Thoracic aorta (tissue), 2 donors: ENCODE measurements at places on chromosomes 5 and 9.

DNA sequence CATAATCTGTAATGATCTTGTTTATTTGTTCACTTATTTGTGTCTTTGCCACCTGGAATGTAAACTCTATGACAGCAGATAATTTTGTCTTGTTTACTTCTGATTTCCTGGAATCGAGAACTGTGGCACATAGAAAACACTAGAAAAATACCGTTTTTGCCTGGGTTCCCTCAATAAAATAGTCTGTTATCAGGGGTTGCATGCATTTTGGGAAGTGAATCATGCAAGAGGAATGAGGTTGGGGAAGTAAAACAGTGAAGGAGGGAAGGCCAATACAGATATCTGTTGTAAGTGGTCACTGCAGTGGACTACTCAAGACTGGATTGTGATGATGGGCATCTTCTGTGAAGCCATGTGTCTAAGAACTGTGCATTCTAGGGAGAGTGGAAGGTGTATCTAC is 45.2 kb upstream of the IL6ST start:
- no peak for DNase-seq

DNA sequence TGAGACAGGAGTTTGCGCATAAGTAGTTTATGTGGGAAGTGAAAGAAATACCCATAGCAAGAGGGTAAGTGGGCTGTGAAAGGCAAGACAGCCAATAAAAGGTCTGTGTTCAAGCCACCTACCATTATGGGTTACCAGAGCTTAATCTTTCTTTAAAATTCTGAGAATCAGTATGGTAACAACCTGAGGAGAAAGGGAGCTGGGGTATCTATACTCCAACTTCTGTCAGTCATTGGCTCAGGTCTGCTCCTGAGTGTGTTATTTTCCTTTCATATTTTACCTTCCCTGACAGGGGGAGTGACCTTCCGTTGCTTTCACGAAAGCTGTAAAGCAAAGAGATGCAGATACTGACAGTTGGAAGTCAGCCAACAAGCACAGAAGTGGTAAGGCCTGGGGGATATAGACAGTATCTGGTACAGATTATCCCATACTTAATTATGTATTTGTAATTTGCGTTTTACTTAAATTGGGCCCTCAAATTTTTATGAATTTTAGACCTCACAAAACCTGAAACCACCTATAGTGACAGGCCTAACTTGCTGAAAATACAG is 233.4 kb downstream of the RAB3C start:
- no peak for DNase-seq

- no peak for DNase-seq
These were observed 9.1 kb downstream of the EPB41L4B start for GRCh38 chr9:109311731-109312130.

DNA sequence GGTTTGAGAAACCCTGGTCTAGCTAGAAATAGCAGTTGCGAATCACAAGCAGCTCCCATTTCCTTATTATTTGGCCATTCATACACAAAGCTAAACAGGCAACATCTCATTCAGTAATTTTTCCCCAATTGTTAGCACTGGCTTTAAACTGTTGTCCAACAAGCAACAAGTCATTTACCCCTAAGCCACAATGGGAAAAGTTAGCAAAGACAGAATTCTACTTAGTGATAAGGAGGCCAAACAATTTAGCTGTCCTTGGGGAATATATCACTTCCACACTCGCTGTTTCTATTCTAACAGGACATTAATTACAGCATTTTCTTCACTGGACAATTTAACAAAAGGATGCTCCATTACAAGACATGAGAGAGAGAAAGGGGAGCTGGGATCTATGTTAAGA is 2.8 kb downstream of the MYO10 start:
- no peak for DNase-seq

DNA sequence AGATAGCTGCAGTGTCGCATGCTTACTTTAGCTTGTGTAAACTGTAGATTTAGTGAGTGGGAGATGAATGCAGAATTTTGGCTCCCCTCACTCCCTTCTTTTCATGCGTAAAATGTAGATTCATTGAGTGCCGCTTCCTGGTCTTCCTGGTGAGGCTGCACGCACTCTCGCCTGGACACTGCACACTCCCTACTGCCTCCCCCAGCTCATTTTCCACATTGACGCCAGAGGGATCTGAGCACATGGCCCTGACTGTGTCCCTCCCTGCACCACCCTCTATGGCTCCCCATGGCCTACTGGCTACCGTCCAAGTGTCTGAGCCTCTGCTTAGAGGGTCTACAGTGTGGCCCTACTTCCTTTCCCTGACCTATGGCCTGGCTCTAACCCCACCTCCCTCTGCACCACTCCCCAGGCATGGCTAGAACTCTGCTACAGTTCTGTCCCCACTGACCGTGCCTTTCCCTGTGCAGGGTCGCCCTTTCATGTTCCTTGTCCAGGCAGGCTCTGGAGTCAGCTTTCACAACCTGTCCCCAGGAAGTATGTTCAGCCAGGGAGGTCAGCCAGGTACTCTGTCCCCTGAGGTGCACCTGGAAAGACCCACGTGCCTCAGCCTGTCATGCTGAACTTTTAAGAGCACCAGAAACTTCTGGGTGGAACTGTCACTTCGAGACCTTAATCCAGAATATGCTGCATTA is 160.6 kb downstream of the COL23A1 start:
- no peak for DNase-seq

- DNase-seq: no peak
These were observed 174.3 kb downstream of the TRPM3 start for GRCh38 chr9:70947086-70947485.

GRCh38 chr5:171628633-171628974 is 157.0 kb upstream of the SMIM23 start:
- no peak for DNase-seq

- DNase-seq: peak; percentile 19
These were observed 419.9 kb upstream of the GRAMD2B start for GRCh38 chr5:126003309-126003708.

DNA sequence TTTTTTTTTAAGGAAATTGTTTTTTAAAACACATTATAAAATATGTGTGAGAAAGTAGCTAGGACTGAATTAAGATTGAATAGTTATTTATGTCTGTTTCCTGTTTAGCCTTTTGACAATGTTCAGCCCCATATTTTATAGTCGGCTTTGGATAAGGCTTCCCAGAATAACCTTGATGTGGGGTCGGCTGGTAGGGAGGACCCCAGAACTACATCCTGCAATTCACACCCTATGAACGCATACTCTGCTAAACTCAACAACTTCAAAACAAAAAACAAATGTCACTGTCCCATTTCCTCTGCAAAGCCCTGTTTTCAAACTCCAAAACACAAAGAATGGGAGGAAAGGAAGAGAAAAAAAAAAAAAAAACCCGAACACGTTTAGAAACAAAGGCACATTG is 63.1 kb downstream of the ARL15 start:
- no peak for DNase-seq

DNA sequence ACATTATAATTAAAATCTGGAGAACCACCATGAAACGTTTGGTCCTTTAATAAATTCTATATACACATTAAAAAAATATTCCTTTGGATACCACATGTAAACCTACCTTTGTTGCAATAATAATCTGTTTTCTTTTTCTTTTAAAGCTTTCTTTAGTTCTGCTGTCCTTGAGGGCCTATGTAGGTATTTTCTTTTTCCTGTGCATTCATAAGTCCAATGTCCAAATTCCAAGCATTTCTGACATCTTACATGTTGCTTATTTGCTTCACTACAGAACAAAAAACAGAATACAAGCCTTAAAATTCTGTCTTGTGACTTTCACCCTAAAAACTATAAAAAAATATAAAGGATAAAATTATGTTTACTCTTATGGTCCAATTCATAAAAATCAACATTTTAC is 19.7 kb downstream of the ZCCHC10 start:
- DNase-seq: no peak

GRCh38 chr5:33297760-33298216 is 143.0 kb upstream of the TARS1 start:
- no peak for DNase-seq

DNA sequence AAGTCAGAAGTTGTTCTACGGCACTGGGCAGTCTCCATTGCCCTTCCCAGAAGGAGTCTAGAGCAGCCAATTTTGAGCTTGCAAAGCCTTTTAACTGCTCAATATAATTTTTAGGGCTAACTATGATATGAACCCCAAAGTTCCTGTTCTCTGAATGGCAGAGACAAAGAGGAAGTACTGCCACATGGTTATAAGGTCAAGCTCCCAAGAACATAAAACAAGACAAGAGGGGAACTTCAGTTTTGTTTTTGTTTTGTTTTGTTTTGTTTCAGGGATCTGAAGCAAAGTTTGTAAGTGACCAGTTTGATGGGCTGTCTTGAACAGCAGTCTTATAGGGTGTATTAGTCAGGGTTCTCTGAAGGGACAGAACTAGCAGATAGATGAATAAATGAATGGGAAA is 11.9 kb upstream of the SMC2 start:
- DNase-seq: no peak

- no peak for DNase-seq
These were observed 59.4 kb upstream of the RAPGEF1 start for GRCh38 chr9:131799177-131799823.

DNA sequence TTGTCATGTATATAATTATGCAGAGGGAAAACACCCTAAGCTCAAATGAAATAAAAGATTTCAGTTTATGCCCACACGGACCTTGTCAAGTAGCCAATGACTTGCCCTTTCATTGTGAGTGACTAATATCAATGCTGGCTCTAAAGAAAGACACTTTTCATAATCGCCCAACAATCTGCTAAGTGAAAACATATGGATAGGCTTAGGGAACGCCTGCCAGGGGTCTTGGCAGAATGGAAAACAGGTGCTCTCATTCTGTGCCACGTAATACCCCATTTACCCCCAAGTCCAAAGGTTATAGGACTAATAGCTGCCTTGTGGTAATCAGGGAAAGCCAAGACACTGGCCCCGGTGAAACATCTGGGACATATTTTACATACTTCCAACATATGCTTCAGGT is 157.7 kb downstream of the SLF1 start:
- DNase-seq: no peak

DNA sequence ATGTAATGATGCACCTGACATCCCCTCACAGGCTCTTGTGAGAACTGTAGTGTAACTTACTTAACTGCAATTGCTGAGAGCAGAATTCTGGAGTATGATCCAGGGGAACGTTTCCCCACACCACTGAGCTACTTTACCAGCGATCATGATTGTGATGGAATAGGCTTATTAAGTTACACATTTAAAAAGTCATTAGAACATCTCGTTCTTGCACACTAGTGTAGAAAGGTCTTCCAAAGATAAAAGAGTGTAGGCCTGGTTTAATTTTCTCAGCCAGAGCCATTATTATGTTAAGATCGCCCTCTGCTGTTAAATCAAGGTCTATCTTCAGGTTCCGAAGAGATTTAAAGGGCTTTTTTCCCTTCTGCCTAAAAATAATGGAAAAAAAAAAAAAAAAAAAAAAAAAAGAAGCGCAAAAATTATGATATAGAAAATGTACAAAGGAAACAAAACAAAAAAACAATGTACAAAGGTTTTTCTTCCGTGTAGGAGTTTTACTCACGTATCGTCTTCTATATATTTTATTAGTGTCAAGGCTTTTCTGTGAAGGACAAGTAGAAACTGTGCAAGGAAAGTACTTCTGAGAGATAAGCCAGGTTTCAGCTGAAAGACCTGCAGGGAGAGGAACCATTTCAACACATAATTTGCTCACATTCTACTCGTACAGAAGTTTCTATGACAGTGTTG is 18.6 kb upstream of the MOB3B start:
- DNase-seq: no peak

DNA sequence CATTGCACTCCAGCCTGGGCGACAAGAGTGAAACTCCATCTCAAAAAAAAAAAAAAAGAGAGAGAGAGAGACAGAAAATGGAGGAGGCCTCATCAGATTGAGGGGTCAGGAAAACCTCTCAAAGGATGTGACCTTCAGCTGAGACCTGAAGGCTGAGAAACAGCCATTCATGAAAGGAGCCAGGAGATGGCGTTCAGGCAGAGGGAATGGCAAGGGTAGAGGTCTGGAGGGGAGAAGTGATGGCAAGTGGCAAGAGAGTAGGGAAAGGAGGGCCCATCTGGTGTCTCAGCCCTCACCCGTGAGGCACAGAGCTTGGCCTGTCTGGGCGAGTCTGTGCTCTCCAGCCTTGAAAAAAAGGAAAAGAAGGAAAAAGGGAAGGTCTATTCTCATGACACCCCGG is 17.0 kb downstream of the CAMK2A start:
- no peak for DNase-seq

DNA sequence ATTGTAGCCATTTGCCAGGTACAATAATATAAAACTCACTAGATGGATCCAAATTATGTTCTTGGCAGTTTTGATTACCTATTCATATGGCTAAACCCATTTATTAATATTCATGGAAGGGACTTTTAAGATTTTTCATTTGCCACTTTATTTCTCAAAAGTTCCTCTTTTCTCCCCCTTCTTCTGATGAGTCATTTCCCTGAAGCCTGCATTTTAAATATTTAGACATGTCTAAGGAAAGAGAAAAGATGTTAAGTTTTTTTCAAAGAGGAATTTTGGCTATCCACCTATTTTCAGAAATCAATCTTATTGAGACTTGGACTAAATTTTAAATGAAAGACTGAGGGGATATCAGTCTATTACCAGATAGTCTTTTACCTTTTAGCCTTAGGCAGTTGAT is 1189.4 kb downstream of the EFNA5 start:
- no peak for DNase-seq

DNA sequence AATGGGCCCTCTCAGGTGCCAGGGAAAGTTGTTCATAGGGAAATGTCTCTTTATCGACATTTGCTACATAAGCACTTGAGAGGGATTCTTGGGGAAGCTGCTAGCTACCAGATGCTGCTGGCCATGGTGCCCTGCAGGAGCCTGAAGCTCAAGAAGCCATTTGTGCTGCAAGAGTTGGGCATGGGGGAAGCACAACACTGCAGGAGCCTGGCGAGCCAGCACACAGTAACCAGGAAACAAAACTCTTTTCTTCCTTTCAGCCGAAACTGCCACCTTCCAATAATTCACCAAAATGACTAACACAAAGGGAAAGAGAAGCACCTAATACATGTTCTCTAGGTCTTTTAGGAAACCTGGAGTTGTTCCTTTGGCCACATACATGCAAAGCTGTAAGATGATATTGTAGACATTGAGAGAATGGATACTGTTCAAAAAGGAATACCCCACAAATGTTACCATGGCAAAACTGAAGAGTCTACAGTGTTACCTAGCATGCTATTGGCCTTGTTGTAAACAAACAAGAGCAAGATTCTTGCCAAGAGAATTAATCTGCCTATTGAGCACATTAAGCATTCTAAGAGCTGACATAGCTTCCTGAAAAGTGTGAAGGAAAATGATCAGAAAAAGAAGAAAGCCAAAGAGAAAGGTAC is 26.1 kb upstream of the LARP1 start:
- no peak for DNase-seq

DNA sequence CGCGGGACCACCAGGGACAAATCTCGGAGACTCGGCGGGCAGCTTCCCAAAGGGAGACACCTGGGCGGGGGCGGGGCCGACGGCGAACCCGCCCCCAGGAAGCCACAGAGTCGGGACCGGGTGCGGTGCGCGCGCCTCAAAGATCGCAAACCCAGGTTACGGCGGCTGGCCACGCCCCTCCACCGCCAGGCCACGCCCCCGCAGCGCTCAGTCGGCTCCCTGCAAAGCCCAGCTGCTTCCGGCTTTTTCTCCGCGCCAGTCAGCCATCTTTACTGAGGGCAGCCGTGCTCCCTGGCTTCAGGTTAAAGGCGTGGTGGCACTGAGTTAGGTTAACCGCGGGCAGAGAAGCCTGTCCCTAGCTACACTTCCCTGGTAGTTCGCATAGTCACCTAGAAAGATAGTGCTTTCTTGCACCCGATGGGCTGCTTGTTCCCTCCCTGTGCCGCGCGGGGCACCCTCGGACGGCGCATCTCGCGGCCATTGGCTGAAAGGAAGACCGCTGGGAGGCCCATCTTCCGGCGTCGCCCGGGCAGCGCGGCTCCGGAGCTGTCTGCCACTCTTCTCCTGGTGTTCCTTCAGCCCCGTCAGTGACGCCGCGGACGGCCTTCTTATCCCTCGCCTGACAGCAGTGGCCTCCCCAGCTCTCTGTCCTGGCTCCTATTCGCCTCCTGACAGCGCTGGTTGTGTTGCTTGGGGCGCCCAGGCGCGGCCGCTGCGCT is at the start of gene TBC1D2:
Gene TBC1D2 (minus strand): TSS at position 72 of the 719 bp plus-strand sequence. CDS start 108 bp downstream, outside the sequence.
- peak; percentile 79 for DNase-seq
